Stimulated activated CD8-positive, alpha-beta memory T cell treated with anti-CD3 and anti-CD28 coated beads, Interleukin-15, amount 100 ng/mL, for 4 hours (primary cell): ENCODE measurements at places on chromosomes 11 and 22.

- DNase-seq = no peak
These were observed 126.6 kb downstream of the BCR start for GRCh38 chr22:23306926-23307325.

DNA sequence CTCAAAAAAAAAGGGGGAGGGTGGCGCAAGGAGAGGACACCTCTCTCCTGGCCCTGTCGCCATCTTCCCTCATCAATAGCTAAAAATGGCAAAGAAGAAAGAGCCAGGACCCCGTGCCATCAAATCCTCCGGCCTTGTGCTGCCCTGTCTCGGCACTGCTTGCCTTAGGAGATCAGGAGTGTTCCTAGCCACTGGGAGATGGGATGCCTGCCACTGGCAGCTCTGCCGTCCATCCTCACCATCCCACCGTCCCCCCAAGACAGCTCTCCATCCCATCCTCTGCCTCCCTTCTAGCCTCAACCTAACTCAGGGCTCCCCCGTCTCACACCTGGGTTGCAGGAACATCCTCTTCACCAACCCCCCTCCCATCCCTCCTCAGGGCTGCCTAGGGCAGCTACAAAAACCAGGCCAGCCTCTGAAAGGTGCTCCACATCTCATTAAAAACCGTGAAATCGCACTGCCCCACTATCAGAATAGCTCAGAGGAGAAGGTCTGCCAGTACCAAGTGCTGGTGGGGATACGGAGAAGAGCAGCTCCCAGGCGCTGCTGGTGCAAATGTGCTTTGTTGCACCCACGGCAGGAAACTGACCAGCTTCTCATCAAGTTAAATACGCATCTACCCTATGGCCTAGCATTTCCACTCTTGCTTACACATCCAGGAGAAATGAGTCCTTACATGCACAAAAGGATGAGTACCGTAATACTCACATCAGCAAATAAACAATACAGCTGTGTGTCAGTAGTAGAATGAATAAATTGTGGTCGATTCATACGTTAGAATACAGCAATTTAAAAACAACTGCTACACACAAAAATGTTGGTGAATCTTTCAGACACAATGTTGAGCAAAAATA is 31.7 kb upstream of the GCAT start:
- DNase-seq = no peak

DNA sequence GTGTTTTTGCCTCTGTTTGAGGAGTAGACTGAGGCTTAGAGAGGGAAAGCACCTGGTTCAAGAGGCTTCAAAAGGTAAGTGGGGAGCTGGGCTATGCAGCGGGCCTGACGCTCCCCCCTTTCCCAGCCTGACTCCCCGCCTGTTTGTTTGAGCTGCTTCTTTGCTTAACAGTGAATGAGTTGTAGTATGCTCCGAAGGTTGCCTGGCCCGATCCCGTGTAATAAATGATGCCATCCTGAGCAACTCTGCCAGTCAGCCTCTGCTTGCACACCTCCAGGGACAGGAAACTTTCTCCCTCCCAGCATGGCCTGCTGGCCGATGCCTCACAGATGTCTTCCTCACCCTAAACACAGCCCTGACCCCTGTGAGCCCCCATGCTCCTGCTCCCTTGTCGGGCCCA is 45.5 kb upstream of the TTLL12 start:
- DNase-seq = no peak

GRCh38 chr22:30598986-30599385 is 7.3 kb upstream of the PES1 start:
- no peak for DNase-seq

GRCh38 chr11:134518616-134519389 is 106.8 kb upstream of the B3GAT1 start:
- DNase-seq = no peak

DNA sequence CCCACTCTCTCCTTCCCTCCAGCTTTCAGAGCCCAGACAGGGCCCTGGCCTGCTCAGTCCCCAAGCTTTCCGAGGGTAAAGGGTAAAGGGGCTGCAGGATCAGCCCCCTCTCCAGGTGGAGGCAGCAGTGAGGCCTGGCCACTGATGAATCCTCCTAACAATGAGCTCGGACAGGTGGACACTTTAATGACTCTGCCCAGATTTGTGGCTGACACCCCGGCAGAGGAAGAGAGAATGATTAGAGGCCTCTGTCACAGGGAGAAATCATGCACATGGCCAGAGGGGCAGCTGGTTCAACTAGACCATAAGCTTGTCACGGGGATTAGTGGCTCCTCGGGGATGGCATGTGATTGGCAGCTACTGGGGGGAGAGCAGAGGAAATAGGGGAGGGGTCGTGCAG is 587.5 kb upstream of the B3GAT1 start:
- DNase-seq = no peak

DNA sequence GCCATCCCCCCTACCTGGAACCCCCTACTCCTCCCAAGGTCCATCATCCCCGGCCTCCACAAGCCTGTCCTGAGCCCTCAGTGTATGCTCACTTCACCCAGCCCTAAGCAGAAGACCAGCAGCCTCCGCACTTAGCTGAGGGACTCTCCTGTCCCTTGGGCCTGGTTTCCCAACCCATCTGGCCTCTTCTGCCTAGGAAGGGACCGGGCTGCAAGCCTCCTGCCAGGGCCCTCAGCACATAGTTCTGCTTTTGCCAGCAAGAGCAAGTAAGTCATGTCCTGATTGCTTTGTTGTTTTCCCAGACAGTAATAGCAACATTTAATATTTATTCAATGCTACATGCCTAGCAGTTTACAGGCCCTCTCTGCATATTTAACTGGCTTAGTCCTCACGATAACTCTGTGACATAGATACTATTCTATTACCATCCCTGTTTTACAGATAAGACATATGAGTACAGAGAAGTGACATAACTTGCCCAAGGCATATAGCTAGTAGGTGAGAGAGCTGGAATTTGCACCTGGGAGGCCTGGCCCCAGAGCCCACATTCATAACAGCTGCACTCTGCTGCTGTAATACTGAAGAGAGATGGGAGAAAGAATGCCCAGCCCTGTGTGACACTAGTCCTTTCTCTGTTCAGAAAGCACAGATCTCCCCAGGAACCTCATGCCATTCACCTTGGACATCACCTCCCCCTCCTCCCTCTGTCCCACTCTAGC is 139.2 kb downstream of the PARVA start:
- no peak for DNase-seq

DNA sequence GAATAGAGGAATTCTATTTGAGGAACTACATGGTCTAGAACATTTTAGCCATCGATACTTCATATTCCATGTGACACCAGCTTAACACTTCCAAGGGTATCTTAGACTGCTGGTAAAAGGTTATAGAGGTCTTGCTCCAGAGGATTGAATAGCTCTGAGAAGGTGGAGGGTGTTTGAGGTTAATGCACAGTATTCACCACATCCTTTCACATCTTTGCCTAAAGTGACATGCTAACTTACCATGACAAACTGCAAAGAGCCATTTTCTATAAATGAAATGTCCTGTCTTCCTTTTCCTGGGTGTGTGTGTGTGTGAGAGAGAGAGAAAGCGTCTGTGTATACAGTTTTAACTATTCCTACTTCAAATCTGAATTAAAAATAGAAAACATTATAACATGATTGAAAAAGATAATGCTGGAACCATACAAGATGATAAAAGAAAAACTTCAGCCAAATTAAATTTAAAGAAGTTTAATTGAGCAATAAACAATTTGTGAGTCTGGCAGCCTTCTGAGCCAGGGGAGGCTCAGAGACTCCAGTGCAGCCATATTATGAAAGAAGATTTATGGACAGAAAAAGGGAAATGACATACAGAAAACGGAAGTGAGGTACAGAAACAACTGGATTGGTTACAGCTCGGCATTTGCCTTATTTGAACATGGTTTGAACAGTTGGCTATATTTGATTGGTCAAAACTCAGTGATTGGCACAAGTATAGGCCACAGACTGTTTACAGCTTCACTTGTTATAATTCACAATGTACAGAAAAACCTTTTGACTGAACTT is 320.9 kb upstream of the CCDC179 start:
- DNase-seq = no peak

DNA sequence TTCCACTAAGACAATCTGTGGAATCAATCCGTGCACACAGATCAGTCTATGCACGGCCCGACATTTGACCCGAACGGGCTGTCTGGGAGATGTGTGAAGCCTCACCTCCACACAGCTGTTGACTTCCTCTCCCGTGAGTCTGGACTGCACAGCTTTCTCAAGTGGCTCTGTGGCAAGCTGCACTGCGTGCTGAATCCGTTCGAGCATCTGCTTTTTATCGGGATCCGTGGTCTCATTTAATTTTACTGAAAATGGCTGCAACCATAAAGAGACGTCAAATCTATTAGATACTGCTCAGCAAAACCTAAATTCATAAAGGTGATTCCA is 19.3 kb downstream of the CARS1 start:
- no peak for DNase-seq
